H7 (cell line): ENCODE measurements at places on chromosomes 12 and 14. TPM values are rescaled to one million over a fixed set of nuclear protein-coding genes. Genes with fewer than 3 reads are reported as not detected.

GRCh38 chr14:56145181-56145769 lies 27.1 kb downstream of the PELI2 start:
- DNase-seq, result no peak

DNA sequence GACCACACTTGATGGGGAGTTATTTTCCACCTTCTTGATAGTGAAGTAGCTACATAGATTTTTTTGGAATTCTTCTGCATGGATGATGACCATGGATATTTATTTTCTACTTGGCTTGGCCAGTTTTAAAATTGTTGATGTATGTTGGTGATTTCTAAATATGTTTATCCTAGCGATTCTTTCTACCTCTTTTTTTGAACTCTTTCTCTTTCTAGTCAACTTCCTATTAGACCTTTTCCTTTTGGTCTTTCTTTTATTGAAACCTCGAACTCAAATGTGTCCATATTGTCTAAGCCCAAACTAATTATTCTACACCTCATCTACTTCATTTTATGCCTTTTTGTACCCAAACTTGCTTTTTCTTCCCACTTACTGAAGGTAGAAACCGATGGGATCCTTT lies 37.0 kb downstream of the CCDC91 start:
- DNase-seq, result no peak

DNA sequence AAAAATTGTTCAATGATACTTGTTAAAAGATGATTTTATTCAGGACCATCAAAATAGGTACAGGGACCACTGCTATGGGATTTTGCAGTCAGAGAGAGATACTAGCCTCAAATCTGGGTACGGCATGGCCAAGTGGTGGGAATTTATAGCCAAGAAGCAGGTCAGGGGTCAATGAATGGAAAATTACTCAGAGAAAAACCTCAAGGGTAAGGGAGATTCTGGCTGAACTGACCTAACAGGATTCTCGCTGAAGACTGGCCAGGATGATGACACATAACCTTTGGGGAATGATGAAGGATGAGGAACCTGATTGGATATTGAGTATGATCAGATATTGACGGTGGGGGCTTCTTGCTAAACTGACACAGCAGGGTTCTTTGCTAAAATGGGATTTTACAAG lies 32.7 kb downstream of the DEPDC4 start:
- DNase-seq, result no peak

PPP1R36 gene
- total RNA-seq, result 0.28 and 0.41 TPM in 2 replicates

SYCP3 gene
- not detected in 2 replicates for total RNA-seq

DNA sequence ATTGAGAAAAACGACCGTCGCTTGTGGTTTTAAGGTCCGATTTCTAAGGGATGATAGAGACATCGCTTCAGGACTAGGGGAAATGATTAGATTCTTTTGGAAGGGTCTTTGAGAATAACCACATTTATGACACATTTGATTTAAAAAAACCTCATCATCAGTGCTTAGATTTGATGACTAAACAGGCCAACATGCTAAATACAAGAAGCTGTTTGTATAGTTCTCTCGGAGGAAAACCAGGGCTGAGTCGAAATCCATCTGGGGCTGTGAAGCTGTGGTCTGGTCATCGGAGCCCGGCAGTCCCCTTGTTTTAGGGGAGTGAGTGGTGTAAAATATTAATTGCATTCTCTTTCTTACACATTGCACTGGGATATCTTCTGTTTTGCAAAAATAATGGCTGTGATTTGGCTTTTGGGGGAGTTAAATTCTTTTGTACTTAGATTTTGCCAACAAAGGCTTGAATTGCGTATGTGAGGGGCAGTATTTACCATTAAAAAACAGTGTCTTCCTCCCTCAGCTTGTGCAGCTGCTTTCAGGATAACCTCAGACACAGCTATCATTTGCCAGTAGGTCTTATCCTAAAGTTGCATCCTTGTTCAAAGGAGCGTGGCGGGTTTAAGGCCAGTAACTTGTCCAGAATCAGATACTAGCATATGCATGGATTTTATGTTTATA lies 550 bp downstream of the GNG2 start:
- DNase-seq, result peak; percentile 16

DNA sequence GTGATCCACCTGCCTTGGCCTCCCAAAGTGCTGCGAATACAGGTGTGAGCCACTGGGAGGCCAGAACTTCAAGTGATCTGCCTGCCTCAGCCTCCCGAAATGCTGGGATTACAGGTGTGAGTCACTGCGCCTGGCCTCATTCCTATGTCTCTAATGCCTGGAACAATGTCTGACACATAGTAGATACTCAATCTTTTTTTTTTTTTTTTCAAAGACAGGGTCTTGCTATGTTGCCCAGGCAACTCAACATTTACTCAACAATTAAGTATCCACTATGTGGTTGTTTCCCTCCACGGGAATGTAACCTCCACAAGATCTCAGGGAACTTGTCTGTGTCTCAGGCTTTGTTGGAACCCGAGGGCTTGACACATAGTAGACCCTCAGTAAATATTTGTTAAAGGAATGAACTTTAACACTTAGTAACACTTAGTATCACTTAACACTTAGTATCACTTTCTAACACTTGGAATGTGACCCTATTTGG lies 3.0 kb upstream of the TMEM120B start:
- DNase-seq, result no peak
